ENCODE measurements at places on chromosomes 4 and X.

- DNase-seq, result no peak
Observed at GRCh38 chrX:15382813-15383212, 1.4 kb downstream of the VEGFD start.

GRCh38 chr4:78297116-78297800 is 240.1 kb downstream of the FRAS1 start:
- DNase-seq, result no peak

- no peak for DNase-seq
Observed at GRCh38 chrX:155778844-155779553, 102.1 kb upstream of the VAMP7 start.

- no peak for DNase-seq
Observed at GRCh38 chr4:54593795-54594322, 63.9 kb upstream of the KIT start.

- peak; percentile 11 for DNase-seq
Observed at GRCh38 chr4:138938366-138938690, 77.3 kb upstream of the NOCT start.

DNA sequence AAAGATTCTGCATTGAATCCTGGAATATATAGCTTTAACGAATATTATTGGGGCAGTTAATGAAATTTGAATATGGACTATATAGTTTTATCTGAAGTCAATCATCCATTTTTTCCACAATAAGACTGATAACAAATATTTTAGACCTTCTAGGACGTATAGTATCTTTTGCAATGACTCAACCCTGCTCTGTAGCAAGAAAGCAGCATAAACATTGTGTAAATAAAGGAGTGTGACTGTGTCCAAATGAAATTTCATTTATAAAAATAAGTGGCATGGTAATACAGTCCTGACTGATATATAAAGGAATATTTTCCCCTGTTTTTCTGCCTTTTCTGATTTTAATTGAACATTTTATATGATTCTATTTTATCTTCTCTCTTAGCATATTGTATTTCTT is 947.7 kb upstream of the SLIT2 start:
- DNase-seq, result no peak

- peak; percentile 4 for DNase-seq
Observed at GRCh38 chrX:103211012-103211715, 3.7 kb upstream of the BEX4 start.

DNA sequence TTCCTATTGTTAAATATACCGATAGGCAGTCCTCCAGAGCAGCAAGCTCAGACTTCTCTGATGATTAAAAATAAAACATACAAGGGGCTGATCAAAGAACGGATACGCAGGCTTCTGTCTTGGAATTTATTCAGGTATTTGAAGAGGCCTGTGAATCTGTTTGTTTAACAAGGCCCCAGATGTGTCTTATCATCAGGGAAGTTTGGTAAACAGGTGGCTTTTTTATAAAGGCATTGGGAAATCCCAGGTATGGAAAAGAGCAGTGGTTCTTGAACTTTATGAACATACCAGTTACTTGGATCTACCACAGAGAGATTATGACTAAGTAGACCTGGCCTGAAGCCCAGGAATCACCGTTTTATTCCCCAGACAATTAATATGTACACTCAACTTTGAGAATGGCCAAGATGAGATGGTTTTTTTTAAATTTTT is 47.9 kb downstream of the SOWAHB start:
- DNase-seq, result peak; percentile 30

GRCh38 chr4:117357437-117357836 is 272.1 kb upstream of the TRAM1L1 start:
- DNase-seq, result no peak

DNA sequence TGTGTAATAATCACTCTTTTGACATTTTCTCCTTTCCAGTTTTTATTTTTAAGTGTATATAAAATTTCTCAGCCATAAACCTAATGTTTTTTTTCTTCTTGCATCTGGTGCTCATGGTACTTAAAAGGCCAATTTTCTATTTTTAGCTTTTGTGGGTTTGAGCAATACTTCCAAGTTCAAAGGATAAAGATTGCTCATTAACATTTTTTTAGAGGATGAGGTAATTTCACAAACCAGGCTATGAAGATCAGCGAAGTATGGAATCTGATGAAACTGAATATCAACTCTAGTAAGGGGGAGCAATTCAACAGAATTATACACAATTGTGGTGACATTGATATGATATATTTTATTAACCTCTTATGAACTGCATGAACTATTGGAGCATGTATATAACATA is 25.8 kb upstream of the KLHL34 start:
- DNase-seq, result no peak

GRCh38 chrX:68710870-68711576 is 63.6 kb downstream of the STARD8 start:
- DNase-seq, result no peak

DNA sequence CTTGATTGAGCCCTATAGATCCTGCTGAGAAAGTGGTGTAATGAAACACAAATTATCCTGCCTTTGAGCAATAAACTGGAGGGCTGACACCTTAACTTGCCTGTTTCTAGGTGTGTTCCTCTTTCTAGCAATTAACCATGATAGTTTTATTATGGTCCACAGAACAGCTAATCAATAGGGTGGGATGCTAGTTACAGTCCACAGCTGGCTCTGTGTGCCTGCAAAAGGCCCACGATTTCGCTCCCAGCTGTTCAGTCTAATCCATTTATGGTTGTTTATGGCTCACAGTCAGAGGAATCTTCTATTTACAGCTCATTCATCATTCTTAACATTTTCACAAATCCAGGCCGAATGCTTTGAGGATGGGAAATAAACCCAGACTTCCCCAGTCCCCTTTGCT is 674.9 kb downstream of the SMARCA1 start:
- no peak for DNase-seq

DNA sequence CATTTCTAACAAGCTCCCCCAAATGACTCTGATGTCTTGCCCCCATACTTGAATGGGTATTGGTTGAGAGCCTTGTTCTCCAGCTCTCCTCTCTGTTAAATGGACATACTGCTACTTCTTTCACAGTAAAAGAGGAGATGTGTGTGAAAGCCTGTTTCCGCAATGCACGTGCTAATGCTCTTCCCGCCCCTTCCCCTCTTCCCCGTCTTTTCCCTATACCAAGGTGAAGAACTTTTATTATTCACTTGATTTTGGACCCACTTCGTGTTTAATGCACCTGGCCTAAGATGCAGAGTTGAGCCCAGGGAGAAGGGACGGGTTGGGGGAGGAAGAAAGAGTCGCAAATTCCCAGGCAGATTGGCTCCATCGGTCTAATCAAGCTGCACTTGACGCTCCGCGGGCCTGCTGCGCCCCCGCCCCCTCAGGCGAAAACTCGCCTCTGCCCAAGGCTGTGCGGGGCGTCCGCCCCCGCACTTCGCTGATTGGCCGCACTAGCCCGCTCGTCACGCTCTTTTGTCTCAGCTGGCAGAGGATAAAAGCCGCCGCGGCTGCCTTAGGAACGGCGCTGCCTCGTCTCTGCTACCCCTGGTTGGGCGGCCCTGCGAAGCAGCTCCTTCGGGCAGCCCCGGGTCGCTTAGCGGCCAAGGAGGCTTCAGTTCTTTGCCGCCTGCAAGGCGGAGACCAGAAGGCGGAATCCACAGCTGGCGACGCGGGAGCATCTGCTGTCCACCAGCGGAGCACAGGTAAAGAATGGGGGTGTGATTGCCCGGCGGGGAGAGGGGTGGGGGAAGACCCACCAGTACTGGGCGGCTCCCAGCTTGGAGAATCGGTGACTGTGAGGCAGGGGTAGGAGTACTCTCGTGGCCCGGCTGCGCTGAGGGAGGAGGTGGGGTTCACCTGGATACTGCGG is at the start of gene ZCCHC12:
Gene ZCCHC12 (plus strand): TSS at position 562 of the 910 bp plus-strand sequence. CDS start 1,421 bp downstream, outside the sequence.
- peak; percentile 55 for DNase-seq

DNA sequence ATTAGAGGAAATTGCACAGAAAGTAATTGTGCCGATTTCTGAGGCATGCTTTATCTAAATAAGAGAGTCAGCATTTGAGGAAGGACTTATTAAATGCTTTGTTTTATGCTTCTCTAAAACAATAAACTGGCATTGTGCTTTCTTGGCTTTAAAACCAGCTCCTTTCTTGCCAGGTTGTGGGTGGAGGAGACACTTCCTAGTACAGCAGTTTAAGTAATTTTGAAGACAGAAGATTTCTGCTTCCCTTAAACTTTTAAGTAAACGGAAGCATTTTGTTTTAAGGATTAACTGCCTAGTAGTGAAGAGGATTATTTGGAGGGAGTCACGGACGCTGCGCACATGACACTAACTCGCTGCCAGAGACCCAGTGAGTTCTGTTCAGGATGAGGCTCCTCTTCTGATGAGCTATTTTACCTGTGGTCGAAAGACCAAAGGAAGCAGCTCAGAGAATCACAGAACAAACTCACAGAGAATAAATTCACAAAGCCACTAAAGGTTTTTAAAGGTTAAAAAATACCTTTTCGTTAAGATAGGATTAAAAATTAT is 169.5 kb downstream of the TLL1 start:
- no peak for DNase-seq

GRCh38 chr4:92334716-92335350 is 31.1 kb downstream of the GRID2 start:
- DNase-seq, result no peak

DNA sequence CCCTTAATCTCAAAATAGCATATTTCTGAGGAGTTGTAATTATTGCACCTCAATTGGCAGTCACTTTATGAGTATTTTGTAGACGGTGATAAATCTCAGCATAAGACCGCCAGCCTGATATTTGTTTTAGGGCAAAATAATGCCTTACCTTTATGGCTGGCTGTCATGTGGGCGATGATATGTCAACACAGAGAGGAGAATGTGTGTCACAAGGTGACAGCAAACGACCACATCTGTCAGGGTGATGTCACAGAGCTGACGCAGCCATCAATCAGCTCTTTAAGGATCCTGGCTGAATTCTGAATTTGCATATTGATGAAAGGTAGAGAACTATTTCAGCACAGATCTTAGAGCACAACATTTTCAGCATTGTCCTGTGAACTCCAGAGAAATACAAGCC is 209.7 kb downstream of the CEP135 start:
- DNase-seq, result no peak

DNA sequence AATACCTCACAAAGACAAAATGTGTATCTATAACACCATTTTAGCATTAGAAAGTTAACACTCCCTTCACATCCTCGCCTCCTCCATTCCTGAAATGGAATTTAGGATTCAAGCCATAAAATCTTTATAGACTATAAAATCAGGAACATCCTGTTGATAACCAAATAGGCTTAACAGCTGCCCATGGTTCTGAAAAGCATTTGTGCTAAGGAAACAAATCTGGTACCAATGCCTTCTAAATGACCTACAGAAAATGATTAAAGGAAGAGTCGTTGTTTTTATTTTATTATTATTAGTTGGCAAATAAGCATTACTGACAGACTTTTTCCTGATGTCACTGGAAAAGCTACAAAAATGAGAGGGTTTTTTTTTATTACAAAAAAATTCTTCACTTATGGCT is 79.8 kb downstream of the PAPSS1 start:
- no peak for DNase-seq

Measured in DMS79 (cell line).